ENCODE measurements at places on chromosomes 13 and 19.

DNA sequence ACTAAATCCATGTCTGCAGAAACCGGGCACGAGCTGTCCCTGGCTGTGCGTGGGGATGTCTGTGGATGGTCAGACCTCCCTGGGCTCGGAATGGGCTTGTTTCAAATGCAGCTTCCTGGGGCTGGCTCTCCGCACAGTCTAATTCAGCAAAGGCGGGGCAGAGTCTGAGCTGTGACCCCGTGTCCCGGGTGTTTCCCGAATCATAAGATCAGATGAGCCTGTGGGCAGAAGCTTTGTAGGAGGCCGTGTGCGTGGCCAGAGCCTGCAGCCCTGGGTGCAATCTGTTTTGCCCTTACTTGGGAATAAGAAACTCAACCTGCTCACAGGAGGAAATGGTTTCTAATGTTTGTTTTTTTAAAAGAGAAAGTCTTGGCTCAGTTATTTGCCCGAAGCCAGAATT, 13.9 kb upstream of the GNA11 start:
- DNase-seq, result peak; percentile 60

- no peak for DNase-seq
These were observed 24.2 kb upstream of the C1QTNF9B start for GRCh38 chr13:23921451-23921888.

DNA sequence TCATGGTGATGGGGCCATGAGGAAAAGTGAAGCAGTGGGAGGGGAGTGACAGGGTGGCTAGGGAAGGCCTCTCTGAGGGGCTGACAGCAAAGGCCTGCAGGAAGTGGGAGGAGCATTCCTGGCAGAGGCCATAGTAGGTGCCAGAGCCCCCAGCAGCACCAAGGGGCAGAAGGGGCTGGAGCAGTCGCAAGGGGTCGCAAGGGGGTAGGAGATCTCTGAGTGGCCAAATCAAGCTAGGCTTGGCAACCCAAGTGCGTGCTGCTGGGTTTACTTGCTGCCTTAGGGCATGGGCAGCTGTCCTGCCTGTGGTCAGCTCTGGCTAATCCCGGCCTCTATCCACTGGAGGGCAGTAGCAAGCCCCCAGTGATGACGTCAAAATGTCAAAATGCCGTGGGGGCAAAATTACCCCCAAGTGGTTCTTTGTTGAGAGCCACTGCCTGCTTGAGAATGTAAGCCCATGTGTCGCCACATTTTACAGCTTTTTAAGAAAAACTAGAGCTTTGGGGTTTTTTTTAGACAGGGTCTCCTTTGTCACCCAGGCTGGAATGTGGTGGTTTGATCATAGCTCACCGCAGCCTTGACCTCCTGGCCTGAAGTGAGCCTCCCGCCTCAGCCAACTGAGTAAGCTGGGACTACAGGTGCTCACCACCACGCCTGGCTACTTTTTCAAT, 11.8 kb downstream of the CCDC97 start:
- DNase-seq, result no peak

GRCh38 chr19:46704379-46705076, 12.4 kb downstream of the PRKD2 start:
- DNase-seq, result peak; percentile 72

GRCh38 chr13:44938854-44939253, 50.4 kb downstream of the NUFIP1 start:
- no peak for DNase-seq

GRCh38 chr19:33445442-33446329, 72.2 kb downstream of the CEBPG start:
- no peak for DNase-seq

GRCh38 chr13:110127986-110128511, 178.9 kb downstream of the COL4A1 start:
- no peak for DNase-seq

DNA sequence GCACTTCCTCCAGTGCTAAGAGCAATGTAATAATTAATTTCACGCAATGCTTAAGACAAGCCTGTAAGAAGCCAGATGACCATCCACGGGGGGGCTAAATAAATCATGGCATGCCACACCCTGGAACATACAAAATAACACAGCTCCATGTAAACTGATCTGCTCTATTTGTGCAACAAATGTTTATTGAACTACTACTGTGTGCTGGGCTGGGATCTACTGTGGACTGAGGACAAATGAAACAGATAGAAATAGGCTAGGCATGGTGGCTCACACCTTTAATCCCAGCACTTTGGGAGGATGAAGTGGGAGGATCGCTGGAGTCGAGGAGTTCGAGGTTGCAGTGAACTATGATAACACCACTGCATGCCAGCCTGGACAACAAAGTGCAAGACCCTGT, 21.3 kb downstream of the TGFB1 start:
- DNase-seq, result no peak

GRCh38 chr13:29802621-29803020, 47.8 kb downstream of the UBL3 start:
- no peak for DNase-seq

- DNase-seq, result no peak
These were observed 407.4 kb upstream of the ZNF507 start for GRCh38 chr19:31937983-31938382.

DNA sequence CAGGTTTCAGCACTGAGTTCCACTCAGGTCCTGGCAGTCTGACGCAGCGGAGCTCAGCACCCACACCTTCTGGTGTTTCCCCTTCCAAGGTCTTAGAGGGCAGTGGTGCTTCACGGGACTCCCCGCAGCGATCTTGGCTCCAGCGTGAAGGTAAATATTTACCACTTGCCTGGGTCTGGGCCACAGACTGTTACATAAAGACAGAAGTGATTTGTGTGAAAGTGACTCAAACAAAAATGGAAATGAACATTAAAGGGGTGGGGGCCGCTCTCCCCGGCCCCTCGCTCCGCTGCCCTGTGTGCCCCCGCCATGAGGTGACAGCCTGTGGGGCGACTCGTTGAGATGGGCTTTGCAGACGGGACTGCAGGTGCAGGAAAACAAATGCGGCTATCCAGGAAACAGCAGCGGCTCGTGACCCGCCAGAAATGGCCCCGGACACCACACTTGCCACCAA, 55.0 kb downstream of the GGACT start:
- DNase-seq, result peak; percentile 23

DNA sequence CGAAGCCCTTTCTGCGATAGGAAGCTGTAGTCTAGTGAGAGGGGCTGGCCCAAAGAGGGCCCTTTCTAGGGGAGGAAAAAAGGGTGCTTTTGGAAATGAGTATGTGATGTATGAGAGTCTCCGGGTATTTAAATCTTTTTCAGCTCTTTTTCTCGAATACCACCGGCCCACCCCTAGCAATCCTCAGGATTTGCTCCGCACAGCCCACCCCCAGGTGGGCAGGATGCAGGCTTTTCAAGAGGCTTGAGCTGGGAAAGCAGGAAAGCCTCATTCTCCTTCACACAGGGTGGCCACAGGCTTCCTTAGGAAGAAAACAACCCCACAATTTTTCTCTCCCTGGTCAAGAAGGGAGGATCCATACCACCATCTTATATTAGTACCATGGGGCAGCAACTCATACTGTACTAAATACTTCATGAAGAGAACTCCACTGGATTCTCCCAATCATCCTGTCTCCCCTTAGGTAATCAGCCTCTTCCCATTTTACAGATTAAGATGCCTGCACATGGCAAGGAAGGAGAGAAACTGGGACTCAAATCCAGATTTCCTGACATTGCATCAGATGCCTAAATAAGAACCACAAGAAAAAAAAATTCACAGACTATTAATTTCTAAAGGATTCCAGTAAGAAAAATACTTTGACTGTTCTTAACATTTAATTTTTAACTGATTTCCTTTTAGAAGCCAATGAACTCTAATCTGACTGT, 84.4 kb downstream of the STK24 start:
- DNase-seq, result no peak

DNA sequence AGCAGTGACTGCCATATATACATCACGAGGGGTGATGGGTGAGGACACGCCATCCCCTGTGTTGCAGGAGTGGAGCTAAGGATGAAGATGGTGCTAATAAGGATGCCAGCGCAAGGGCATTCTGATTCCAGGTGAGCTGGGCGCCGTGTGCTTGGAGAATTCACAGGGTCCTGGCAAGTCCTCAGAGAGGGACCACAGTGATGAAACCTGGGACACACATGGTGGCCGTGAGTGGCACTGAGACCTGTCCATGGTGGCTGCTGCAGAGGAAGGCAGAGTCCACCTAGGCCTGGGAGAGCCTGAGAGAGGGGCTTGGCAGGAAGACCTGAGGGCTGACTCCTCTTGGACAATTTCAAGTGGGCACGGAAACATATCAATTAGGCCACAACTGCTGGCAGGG, 65.2 kb downstream of the RFX2 start:
- peak; percentile 4 for DNase-seq

GRCh38 chr13:94178625-94179244, 300.7 kb downstream of the DCT start:
- DNase-seq, result no peak

DNA sequence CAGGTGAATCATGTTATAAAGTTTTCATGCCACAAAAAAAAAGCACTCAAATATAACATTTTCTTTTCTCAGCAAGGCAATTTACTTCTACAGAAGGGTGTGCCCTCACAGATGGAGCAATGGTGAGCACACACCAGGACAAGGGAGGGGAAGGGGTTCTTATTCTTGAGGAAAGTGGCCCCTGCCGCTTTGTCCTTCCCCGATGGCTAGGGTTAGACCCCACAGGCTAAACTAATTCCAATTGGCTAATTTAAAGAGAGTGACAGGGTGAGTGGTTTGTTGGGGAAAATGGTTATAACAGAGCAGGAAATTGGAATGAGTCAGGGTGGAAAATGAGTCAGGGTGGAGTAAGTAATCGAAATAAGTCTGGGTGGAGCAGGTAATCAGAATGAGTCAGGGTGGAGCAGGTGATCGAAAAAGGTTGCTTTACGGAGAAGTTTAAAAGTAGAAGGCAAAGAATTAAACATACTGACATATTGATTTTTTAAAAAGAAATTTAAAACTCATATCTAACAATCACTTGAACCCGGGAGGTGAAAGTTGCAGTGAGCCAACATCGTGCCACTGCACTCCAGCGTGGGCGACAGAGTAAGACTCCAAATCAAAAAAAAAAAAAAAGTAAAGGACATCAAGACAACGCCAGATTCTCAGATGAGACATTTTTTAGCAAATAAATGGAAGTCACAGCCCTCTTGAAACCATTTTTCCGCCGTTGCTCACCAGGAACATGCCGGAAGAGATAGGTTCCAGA, 813 bp downstream of the ZNF562 start:
- no peak for DNase-seq

DNA sequence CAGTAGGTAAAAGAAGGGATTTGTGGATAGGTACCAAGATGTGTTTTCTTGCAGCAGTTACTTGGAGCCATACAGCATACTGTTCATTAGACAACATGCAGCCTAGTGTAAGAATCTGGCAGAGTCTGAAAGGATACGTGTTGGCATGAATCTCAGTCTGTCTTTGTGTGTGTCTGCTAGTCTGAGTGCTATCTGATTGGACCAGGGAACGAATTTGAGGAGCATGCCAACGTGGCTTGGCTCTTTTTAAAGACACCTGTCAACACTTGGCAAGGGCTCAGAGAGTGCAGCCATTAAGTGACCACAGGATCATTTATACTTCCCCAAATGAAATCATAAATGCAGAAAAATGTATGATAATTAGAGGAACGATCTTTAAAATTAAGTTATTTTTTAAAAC, 27.6 kb upstream of the ATXN8OS start:
- DNase-seq, result no peak

DNA sequence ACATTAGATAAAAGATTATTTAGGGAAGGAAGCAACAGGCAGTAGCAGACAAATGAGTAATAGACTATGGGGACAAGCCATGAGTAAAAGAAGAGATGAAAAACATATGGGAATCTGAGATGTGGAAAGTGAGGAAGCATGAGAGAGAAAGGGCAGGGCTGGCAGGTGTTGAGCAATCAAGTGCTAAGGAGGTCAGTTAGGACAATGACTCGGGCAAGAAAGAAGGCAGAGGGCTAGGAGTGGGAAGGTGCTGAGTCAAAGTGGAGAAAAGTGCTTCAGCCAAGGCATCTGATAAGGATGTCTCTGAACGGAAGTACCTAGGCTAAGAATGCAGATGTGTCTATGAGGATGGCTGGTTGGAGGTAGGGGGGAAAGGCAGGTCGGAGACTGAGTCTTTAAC, 291.9 kb upstream of the HTR2A start:
- DNase-seq, result no peak

DNA sequence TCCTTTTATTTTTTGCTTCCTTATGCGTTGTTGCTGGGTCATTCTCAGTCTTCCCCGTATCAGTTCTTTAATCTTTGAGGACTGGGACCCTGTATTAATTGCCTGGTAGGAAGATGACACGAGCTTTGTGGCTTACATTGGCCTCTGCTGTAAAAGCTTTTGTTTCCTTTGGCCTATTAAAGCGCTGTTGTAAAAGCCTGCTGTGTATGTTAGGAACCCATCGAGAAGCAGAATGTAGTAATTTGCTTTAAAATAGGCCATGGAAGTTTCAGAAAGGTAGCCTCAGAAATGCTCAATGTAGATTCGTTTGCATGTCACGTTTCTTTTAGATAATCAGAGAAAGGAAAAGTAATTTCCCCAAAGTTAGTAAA, 257.5 kb upstream of the STARD13 start:
- no peak for DNase-seq

DNA sequence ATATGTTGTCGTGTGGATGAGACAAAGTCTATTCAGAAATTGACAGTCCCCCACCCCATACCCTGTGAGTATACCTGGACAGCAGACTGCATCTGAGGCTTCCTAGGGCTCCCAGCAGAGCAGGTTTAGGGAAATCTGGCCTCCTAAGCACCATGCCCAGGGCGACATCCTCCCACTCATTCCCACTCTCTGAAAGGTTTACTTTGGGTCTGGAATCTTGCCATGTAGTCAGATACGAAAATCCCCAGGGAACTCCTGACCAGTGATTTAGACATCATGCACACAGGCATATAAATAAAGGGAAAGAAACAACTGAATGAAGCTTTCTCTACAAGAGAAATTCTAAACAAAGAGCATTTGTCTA, 717 bp upstream of the NALCN start:
- DNase-seq, result no peak

- DNase-seq, result no peak
These were observed 6.2 kb downstream of the SPRY2 start for GRCh38 chr13:80334597-80335260.

GRCh38 chr19:54160854-54161253, 1.3 kb upstream of the LENG1 start:
- no peak for DNase-seq

DNA sequence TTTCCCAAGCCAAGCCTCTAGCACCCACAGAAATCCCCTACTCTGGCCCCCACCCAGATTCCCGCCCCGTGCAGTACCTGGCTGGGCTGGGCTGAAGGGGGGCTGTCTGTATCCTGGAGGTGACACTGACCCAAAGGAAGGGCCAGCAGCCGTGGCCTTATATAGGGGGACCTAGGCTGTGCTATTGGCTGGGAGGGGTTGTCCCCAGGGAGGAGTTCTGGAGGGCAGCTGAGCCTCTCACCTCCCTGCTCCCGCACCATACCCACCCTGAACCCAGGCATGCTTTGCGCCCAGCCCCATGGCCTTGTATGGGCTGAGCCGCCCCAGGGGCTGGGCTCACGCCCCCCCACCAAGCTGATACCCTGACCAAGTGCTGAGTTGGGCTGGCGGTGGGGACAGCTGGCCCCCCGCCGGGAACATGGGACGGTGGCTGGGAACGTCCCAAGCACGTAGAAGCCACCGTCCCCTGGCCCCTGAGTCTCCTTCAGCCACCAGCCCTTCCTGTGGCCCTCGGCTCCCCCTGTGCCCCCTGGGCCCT, at the start of gene CKM:
TSS of gene CKM (minus strand) at position 132 of the 538 bp plus-strand sequence. CDS start 3,162 bp downstream, outside the sequence.
- no peak for DNase-seq

- DNase-seq, result no peak
These were observed 3.8 kb downstream of the CBY2 start for GRCh38 chr13:45705918-45706317.

Measured in mucosa of gallbladder (tissue), 1 donor.